GM23338 (cell line): ENCODE measurements at places on chromosomes 3 and 15.

DNA sequence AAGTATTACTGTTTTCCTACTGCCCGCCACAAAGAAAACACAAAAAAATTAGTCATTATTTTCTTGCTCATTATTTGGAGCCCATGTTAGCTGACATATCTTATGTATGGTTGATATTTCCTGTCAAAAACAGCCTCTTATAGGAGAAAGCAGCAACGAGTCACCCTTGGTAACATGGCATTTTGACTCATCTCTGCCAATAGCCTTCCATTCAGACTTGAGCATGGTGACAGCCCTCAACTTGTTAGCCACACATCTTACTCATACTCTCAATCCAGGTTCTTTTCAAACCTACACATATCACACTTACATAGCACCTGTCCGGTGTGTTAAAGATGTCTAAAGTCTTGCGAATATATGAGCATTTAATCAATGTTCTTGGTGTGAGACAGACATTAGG lies 109.4 kb upstream of the SAMMSON start:
- DNase-seq = no peak

- no peak for DNase-seq
These were observed 49.8 kb downstream of the DCLK3 start for GRCh38 chr3:36714343-36715086.

DNA sequence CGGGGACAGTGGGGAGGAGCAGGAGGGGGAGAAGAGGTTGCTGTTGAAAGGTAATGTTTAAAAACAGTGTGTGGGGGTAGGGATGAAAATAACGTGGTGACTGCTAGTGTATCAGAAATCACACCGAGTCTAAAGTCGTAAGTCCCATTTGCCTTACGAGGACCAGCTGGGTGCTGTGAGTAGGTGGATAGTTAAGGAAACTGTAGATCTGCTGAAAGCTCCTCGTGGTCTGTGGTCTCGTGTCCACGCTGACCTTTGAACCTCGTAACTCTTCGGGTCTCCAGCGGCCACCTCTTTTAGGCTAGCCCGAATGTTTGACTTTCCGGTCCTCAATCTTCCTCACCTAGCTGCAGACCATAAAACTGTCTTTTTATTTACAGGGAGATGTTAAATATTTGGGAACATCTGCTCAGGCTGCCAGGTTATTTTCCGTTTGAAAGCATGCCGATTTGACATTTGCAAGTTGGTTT lies 29.3 kb upstream of the ST3GAL6 start:
- DNase-seq = peak; percentile 30

GRCh38 chr3:20442846-20443245 lies 256.8 kb upstream of the SGO1 start:
- DNase-seq = no peak

- DNase-seq = no peak
These were observed 71.0 kb downstream of the NTRK3 start for GRCh38 chr15:88185584-88185983.

DNA sequence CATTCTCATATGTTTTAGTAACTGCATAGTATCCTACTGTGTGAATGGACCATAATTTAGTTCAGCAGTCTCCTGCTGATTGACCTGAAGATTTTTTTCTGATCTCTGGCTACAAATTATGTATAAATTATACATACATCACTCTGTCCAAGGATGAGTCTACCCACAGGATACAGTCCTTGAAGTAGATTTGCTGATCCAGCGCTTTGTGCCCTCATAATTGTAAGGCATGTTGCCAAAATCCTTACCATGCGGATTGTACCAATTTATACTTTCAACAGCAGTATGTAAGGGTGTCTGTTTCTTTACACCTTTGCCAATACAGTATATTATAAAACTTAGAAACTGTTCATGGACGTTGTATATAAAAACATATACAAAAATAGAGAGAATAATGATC lies 46.5 kb downstream of the ACAA1 start:
- DNase-seq = no peak

DNA sequence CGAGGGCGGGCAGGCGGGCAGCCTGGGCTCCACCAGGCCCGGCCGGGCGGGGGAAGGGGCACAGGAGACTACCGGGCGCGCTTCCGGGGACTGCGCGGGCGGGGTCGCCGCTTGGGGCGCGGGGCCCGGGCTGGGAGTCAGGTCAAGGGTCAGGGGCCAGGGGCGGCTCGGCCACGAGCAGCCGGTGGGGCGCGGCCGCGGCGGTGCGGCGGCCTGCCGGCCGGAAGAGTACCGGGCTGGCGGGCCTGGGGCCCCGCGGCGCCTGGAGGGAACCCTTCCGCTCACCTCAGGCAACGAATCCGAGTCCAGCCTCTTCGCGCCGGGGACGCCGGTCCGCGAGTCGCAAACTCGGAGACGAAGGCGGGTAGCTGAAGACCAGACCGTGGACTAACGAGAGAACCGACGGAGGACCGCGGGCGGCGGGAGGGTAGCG lies 225 bp downstream of the RHOA start:
- peak; percentile 74 for DNase-seq

DNA sequence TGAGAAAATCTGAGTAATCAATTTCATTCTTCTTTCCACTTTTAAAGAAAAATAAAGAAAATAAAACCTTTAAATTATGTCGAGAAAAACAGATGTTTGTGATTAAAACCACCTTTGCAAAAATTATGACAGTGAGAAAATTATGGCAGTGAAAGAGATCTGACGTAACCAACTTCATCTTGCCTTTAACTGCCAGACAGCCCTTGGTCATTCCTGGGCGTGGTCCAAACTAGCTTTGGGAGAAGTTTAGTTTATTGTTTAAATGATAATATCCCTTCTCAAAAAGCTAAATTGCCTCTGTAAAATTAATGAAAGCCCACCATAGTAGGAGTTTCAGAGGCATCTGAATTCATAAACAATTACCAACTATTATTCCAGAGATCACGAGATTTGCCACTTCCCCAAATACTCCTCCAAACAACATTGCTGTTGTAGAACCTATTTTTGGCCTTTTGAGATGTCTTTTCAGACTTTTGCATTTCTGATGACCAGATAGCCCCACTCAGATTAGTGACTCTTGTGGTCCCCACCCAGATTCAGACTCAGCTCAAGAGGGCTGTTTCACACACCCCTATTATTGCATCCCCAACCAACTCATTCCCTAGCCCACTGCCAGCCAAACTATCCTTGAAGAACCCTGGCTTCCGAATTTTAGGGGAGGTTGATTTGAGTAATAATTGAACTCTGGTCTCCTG lies 664.4 kb upstream of the CBLB start:
- DNase-seq = no peak

GRCh38 chr3:52193065-52193464 lies 4.9 kb upstream of the ALAS1 start:
- no peak for DNase-seq

- no peak for DNase-seq
These were observed 15.4 kb downstream of the ZSCAN2 start for GRCh38 chr15:84616235-84616634.

DNA sequence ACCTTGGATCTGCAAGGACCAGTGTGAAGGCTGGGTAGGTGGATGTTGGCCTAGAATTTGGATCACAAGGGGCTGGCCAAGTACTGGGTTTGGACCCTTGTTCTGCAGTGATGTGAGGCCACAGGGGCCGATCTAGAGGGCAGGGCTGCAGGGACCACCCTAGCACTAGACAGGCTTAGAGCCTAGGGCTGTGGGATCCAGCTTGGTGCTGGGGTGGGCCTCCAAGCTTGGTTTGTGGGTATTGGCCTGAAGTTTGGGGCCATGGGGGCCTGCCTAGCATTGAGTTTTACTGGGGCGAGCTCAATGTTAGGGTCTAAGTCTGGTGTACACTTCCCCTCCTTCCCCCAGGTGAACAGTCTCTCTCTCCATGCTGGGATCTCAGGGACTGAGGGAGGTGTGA lies 36.5 kb downstream of the UBE3A start:
- no peak for DNase-seq

DNA sequence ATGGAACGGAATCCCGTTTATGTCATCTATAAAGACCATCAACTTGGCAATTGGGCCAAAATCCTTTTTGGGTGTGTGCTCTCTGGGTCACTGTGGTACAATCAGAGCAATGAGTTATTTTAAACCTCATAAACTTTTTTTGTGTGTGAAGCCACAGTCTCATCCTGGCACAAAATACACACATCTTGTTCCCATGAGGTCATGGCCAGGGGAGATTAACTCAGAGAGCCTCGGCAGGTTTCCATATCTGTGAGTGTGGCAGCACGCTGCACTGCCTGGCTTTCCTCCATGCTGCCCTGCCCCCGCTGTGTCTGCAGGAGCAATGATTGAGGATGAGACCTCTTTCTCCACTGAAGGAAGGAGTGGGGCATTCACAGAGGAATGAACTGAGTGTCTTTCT lies 54.0 kb upstream of the DLG1 start:
- DNase-seq = no peak

GRCh38 chr3:130851277-130851676 lies 42.6 kb upstream of the ATP2C1 start:
- no peak for DNase-seq

DNA sequence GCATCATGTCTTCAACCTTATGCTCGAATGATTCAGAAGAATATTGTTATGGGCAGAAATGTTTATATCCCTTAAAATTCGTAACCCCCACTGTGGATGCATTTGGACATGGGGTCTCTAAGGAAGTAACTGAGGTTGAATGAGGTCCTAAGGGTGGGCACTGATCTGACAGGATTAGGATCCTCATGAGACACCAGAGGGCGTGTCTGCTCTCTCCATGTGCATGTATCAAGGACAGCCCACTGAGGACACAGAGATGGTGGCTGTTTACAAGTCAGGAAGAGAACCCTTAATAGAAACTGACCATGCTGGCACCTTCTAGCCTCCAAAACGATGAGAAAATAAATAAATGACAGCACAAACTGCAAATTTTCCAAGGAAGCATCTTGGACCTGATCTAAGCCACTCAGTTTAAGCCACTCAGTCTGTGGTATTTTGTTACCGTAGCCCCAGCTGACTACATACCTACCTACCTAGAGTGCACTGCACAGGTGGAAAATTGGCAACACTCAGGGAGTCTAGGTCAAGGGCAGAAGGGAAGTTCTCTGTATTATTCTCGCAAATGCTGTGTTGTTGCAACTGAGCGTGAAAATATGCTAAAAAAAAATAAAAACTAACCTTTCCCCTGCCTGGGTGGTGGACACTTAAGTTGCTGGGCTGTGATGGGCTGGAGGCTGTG lies 126.6 kb downstream of the TJP1 start:
- peak; percentile 48 for DNase-seq

- no peak for DNase-seq
These were observed 1.9 kb downstream of the MRPS25 start for GRCh38 chr3:15063238-15063637.

DNA sequence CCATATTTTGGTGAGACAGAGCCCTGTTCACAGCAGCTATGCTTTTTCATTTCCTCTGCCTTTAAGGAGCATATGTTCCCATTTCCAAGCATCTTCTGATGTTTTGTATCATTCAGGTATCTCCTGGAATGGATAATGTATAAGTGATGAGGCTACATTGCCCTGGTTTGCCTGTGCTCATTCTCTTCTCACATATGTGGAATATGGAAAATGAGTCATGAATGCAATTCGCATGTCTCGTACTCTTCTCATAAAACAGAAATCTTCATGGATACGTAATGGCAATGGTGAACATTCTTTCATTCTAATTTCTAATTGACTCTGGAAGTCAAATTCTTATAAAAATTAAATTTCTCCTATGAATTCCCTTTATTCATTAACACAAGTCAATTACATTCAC lies 143.1 kb downstream of the CDIN1 start:
- DNase-seq = no peak

DNA sequence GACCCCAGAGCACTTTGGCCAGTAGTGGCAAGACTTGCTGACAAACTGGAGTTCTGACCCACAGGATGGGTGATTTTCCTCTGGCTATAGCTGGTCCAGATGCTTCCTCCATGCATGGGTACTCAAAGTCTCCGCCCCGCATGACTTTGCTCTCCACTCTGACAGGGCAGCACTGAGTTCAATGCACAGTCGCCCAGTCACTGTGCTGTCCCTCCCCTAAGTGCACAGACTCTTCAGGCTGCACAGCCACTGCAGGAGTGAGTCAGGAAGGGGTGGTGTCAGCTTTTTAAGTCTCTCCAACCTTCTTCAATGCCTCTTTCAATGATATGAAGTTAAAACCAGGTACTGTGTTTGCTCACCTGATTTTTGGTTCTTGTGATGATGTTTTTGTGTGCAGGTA lies 17.8 kb downstream of the TEX9 start:
- DNase-seq = no peak

- DNase-seq = peak; percentile 29
These were observed 157.6 kb downstream of the UACA start for GRCh38 chr15:70605606-70606410.

DNA sequence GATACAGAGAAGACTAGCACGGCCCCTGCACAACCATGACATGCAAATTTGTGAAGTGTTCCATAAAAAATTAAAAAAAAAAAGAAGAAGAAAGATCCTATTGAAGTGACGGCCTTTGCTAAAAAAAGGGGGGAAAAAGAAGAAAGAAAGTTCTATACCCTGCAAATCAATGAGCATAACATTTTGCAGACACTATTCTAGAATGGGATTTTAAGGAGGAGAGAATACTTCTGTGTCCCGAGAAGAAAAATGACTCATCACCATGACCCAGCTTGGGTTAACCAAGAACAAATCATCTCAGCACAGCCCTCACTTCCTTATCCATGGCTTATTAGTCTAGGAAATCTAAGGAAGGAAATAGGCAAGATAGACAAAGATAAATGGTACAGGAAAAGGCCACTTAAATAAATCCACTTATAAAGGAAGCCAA lies 7.4 kb upstream of the SH3BP5 start:
- DNase-seq = no peak

DNA sequence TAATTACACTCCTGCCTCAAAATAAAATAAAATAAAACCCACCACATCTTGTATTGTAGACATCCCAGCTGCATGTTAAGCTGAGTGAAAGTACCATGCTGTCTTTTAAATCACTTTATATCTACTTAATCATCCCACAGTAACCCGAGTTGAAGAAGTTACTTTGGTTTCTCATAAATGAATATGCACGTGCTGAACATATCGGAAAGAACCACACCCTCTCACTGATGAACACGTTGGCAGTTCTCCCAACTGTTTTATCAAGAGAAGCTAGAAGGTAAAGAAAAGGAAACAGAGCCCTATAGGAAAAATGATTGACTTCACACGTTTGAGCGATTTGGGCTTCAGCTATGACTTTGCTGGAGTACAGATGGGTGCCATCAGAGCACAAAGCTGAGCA lies 15.9 kb upstream of the TM4SF19 start:
- DNase-seq = no peak

DNA sequence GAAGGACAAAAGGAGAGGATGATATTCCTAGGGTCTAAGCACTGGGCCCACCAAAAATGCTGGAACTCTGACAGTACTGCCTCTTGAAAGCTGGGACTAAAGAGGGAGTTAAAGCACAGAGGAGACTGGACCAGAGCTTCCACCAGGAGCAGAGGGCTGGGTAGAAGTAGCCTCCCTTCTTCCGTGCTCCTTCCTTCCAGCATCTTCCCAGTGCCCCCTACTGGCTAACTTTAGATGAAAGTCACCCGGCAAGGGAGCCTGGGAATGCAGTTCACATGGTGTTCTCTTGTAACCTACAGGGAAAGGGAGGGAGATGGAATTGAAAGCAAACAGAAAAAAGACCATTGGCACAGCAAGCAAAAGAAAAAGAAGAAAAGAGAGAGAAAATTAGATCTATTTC lies 106.1 kb upstream of the COL8A1 start:
- peak; percentile 95 for DNase-seq
